H1 (cell line): ENCODE measurements at places on chromosomes 13 and 19. TPM values are rescaled to one million over a fixed set of nuclear protein-coding genes. Genes with fewer than 3 reads are reported as not detected.

SYNE4 gene
- total RNA-seq, result 20.8 and 21.8 TPM in 2 replicates

SERPINE3 gene
- 0.15 and 0.34 TPM in 2 replicates for total RNA-seq

DDX49 gene
- 41.3 and 52.3 TPM in 2 replicates for total RNA-seq

ZNF613 gene
- 7.5 and 14.2 TPM in 2 replicates for total RNA-seq

TMEM238 gene
- total RNA-seq, result 3.8 and 3.9 TPM in 2 replicates

RUBCNL gene
- total RNA-seq, result 4.9 and 7.2 TPM in 2 replicates

FUT6 gene
- total RNA-seq, result not detected in 2 replicates

KCTD12 gene
- 9.1 and 9.6 TPM in 2 replicates for total RNA-seq

FUT3 gene
- 0.40 and 0.63 TPM in 2 replicates for total RNA-seq

PRODH2 gene
- total RNA-seq, result not detected in 2 replicates

DPF1 gene
- total RNA-seq, result 15.2 and 15.6 TPM in 2 replicates

PTH2 gene
- total RNA-seq, result 0.82 TPM in 1 of 2 replicates, not detected in the other

IRGC gene
- total RNA-seq, result not detected in 2 replicates

SRRM5 gene
- total RNA-seq, result 0.11 and 0.25 TPM in 2 replicates
